ENCODE measurements at places on chromosomes 3 and 15.

- no peak for DNase-seq
Measured at GRCh38 chr3:42780892-42781700, 8.0 kb upstream of the CCDC13 start.

DNA sequence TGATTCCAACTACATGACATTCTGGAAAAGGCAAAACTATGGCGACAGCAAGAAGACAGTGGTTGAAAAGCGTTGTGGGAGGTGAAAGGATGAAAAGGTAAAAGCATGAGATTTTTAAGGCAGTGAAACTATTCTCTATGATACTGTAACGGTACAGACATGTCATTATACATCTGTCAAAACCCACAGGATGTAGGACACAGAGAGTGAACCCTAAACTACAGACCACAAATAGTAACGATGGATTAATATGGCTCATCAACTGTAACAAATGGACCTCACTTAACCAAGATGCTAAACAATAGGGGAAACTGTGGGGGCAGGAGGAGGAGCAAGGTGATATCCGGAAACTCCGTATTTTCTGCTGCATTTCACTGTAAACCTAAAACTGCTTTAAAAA is 39.1 kb downstream of the MYO9A start:
- DNase-seq: no peak

DNA sequence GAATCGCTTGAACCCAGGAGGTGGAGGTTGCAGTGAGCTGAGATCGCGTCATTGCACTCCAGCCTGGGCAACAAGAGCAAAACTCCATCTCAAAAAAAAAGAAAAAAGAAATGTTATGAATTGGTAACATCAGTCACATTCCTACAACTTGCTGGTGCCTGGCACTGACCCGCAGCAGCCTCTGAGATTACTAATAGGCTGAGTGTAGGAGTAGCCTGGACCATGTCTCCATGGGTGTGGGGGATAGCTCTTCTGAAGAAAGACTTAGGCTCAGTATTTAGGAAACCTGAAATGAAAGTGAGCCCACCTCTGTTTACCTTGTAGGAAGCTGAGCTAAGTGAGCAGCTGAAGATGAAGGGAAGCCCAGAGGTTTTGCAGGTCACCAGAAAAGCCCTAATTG is 148.3 kb downstream of the LRRC28 start:
- DNase-seq: no peak

DNA sequence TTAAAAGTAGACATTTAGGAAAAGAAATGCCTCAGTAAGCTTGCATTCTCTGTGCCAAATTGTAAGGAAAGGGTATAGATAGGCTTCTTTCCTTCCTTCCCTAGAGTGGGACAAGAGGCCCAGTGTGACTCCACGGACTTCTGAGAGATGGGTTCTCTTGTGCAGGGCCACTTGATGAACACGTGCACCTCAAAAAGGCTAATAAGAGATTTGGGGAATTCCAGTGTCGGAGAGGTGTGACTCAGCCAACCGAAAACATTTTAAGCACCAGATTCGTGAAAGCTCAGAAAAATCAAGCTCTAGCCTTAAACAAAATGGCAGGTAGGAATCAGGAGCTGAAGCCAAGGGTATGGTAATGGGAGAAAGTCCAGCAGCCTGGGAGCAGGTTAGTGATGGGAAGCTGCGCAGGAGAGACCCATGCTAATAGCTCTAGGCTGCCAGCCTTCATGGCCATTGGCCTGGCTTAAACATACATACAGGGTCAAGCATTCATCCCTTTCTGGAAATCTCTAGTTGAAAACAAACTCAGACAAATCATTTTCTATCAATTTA is 56.2 kb downstream of the SV2B start:
- no peak for DNase-seq

DNA sequence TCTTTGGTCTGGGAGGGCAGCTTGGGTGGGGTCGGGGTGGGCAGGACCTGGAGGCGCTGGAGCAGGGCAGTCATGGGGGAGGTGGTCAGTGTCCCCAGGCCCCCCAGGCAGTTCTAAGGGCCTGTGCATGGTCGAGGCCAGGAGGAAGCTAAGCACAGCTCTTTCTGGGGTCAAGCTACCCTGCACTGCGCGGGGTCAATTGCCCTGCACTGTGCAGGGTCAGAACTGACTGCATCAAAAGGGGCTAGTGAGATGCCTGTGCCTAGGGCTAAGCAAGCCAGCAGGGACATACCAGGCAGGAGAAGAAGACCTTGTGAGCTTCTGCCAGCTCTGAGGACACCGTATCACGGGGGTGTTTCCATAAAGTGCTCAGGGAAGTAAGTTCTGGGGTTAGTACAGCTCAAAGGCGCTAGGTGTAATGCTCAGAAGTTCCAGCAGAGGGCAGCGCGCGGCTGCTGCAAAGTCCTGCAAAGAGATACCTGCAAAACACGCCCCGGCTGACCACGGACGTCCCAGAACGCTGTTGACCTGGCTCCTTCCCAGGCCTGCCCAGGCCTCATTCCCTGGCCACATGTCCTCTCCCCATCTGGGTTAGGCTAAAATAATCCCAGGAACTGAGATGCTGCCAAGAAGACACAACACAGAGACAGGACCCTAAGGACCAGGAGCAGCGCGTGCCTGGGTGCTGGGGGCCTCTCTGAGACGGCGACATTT is 18.8 kb upstream of the IQSEC1 start:
- peak; percentile 33 for DNase-seq

GRCh38 chr15:31104003-31104402 is 2.5 kb upstream of the TRPM1 start:
- no peak for DNase-seq

Measured in AG04450 (cell line).